Tongue (tissue), 3 donors: ENCODE measurements at places on chromosomes 4 and X. TPM values are rescaled to one million over a fixed set of nuclear protein-coding genes. Genes with fewer than 3 reads are reported as not detected.

FGF13 gene
- 49.3 TPM for total RNA-seq

KLF8 gene
- total RNA-seq: 9.8 TPM

HCCS gene
- total RNA-seq: 20.5 TPM

SPACA5 gene
- not detected for total RNA-seq

DUX4 gene
- not detected for total RNA-seq

ARHGAP36 gene
- total RNA-seq: 172 TPM

F8A3 gene
- 1.9 TPM for total RNA-seq

ITM2A gene
- total RNA-seq: 333 TPM

SPATA4 gene
- not detected for total RNA-seq

TREX2 gene
- total RNA-seq: 2.2 TPM

PSAPL1 gene
- total RNA-seq: 0.51 TPM

MTTP gene
- 1.4 TPM for total RNA-seq

EFHC2 gene
- total RNA-seq: 1.9 TPM

CACNA1F gene
- total RNA-seq: not detected

SLITRK4 gene
- 8.1 TPM for total RNA-seq

ART3 gene
- total RNA-seq: 28.1 TPM

PIR gene
- total RNA-seq: 6.8 TPM

PASD1 gene
- not detected for total RNA-seq

NEUROG2 gene
- total RNA-seq: not detected

ADGRL3 gene
- total RNA-seq: 33.3 TPM

H2BW1 gene
- total RNA-seq: not detected

CCDC149 gene
- total RNA-seq: 20.6 TPM

MTMR8 gene
- total RNA-seq: 3.5 TPM

ZNF630 gene
- 4.6 TPM for total RNA-seq

SH3TC1 gene
- 20.2 TPM for total RNA-seq

OPHN1 gene
- total RNA-seq: 22.6 TPM
